NCI-H1436 treated with DMSO at 0.1 percent for 48 hours (cell line): ENCODE measurements at places on chromosomes 1 and 21.

- DNase-seq: no peak
Measured at GRCh38 chr1:40162753-40163441, 1.7 kb downstream of the RLF start.

- DNase-seq: no peak
Measured at GRCh38 chr1:53328541-53329499, 950 bp upstream of the LRP8 start.

- no peak for DNase-seq
Measured at GRCh38 chr1:226061841-226062557, 517 bp upstream of the H3-3A start.

GRCh38 chr21:26534517-26534916, 38.6 kb downstream of the CYYR1 start:
- no peak for DNase-seq
